ENCODE measurements at places on chromosomes 13 and 19.

DNA sequence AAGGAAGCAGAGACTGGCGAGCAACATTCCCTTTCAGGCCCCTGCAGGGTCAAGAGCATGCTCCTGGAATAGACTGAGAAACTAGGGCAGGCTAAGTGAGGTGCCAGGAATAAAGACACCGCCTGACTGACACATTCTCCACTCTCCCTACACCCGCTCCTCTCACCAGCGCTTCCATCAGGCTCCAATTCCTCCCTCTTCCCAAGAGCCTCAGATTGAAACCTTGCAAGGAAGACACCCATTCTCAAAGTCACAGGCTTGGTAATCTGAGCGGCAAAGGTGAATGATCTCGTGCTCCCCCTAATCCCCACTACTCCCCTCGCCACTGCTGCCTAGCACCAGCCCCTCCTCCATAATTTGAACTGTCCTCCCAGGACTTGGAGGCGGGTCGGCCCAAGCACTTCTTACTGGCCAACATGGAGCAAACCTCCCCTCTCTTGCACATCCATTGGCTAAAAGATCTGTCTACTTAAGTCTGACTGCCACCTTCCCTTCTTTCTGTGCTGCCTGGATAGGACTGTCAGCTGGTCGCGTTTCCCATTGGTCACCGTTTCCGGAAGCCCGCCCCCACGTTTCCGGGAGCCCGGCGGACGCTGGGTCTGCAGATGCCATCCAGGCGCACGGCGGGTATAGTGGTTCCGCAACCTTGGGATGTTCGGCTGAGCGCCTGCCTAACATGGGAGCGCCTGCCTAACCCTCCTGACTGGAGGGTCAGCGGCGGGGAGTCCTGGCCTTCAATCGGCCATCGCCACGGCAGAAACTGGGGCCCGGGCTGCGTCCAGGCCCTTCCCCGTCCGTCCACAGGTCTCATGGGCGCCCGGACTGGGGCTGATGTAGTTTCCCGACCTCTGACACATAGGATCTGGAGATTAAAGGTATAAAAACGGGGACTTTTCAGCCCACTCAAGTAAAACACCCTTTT lies 33.6 kb downstream of the ZNF383 start:
- H3K4me1 ChIP-seq = no peaks in the 10 kb centered on the region
- peak overlapping the region; percentile 37 for H3K27ac ChIP-seq
- H3K4me3 ChIP-seq = peak overlapping the region; percentile 92
- no peaks in the 10 kb centered on the region for H3K27me3 ChIP-seq
- peak; percentile 100 for DNase-seq

DNA sequence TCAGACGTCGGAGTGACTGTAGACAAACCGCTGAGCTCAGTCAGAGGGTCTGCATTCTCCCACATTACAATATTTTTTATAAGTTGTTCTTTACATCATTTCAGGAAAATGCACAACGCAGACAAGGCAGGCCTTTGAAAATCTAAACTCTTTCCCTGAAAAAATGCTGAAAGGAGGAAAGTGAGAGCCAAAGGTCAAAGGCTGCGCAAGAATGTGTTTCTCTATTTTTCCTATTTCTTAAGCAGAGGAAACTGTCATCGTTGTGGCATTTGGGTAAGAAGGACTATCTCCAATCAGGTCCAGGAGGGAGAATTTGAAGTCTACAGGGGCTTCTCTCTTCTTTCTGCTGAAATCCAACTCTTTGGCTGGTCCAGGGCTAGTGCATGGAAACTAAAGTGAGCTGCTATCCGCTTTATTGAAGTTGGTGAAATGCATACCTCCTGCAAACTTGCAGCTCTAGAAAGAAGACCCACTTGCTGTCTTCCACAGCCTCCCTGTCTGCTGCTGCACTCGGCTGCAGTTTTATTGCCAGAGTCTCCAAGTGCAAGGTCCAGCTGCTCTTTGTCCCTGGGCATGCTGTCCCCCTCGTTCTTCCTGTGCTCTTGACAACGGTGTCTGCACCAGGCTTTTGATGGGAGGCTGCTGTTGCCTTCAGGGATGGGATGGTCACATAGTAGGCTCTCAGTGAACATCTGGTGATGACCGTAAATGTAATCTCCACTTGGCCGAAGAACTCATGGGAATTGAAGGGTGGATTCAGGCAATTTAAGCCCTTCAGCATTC lies 31.2 kb downstream of the ZNF536 start:
- no peaks in the 10 kb centered on the region for H3K27me3 ChIP-seq
- H3K27ac ChIP-seq = no peak overlapping the region
- DNase-seq = no peak
- no peaks in the 10 kb centered on the region for H3K36me3 ChIP-seq

DNA sequence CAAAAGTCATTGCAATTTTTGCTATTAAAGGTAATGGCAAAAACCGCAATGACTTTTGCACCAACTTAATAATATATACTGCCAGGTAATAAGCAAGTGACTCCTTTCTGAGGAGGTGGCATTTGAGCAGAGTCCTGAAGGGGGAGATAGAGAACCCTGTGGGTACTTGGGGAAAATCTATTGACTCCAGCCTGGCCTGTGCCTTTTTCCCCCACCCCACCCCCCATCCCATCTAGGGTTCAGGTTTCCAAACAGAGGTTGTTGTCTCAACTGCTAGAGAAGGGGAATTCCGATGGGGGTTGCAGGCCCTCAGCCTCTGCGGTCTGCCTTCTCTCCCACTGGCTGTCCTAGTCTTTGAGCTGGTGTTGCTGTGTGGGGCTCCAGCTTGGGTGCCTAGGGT lies 11.5 kb downstream of the S1PR2 start:
- no peak for DNase-seq
- H3K27ac ChIP-seq = no peak overlapping the region
- H3K4me1 ChIP-seq = no peaks in the 10 kb centered on the region
- H3K4me3 ChIP-seq = no peak overlapping the region

DNA sequence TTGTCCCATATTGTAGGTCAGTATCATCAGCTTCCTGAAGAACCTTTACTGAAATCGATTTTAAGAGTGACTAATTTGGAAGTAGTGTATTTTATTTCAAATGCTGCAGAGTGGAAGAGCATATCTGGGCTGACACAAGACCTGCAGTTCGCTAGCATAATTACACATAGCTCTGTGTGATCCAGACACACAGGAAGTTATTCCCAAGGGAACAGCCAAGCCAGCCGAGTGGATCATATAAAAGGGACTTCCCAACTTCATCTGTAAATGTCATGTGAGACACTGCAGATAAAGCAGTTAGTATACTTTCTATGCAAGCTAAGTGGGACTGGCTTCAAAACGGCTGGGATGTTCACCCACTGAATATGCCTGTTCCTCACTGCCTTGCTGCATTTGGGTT lies 760.4 kb downstream of the SLITRK1 start:
- H3K36me3 ChIP-seq = no peaks in the 10 kb centered on the region
- DNase-seq = peak; percentile 2
- no peaks in the 10 kb centered on the region for H3K27me3 ChIP-seq

- H3K36me3 ChIP-seq = no peaks in the 10 kb centered on the region
- H3K4me3 ChIP-seq = no peak overlapping the region
- DNase-seq = no peak
- peaks cover 54% of the 10 kb centered on the region for H3K4me1 ChIP-seq
- H3K27ac ChIP-seq = no peak overlapping the region
Observed at GRCh38 chr13:110132225-110132982, 174.6 kb downstream of the COL4A1 start.

GRCh38 chr19:39502640-39503417 lies 4.1 kb downstream of the DLL3 start:
- H3K27me3 ChIP-seq = peaks cover 34% of the 10 kb centered on the region
- DNase-seq = peak; percentile 45
- no peak overlapping the region for H3K27ac ChIP-seq
- H3K4me3 ChIP-seq = no peak overlapping the region

DNA sequence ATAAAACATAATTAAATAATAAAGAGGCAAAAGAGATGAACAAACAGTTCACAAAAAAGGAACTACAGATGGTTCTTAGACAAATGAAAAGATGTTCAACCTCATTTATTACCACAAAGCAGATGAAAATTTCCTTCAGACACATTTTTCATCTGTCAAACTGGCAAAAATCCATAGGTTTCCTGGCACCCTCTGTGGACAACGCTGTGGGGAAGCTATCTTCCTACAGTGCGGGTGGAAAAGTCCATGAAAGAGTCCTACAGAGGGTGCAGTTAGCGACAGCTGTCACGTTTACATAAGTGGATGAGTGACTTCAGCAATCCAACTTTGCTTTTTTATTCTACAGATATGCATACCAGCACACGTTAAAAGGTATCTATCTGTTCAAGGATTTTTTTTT lies 30.3 kb upstream of the PDCD5 start:
- H3K27me3 ChIP-seq = no peaks in the 10 kb centered on the region
- H3K4me3 ChIP-seq = no peak overlapping the region
- H3K4me1 ChIP-seq = no peaks in the 10 kb centered on the region

DNA sequence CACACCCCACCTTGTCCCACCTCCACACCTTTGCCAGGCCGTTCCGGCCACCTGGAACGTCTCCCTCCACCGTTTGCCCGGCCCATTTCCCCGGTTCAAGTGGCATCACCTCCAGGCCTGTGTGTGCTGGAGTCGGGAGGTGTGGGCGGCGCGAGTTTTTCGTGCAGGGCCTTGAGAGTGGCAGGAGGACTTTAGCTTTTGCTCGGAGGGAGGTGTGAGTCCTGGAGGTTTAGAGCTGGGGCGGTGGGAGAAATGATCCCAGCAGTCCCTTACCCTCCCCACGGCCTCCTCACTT lies 4.3 kb upstream of the PALM start:
- no peak overlapping the region for H3K4me3 ChIP-seq
- no peak overlapping the region for H3K27ac ChIP-seq
- peaks cover 5% of the 10 kb centered on the region for H3K27me3 ChIP-seq
- no peaks in the 10 kb centered on the region for H3K4me1 ChIP-seq

GRCh38 chr13:22240716-22241115 lies 569.8 kb downstream of the FGF9 start:
- no peak for DNase-seq
- H3K36me3 ChIP-seq = no peaks in the 10 kb centered on the region
- H3K27me3 ChIP-seq = no peaks in the 10 kb centered on the region

GRCh38 chr13:65826657-65827056 lies 1403.5 kb downstream of the PCDH9 start:
- DNase-seq = no peak
- no peaks in the 10 kb centered on the region for H3K27me3 ChIP-seq
- H3K36me3 ChIP-seq = no peaks in the 10 kb centered on the region
- H3K4me1 ChIP-seq = no peaks in the 10 kb centered on the region
- H3K4me3 ChIP-seq = no peak overlapping the region
- no peak overlapping the region for H3K27ac ChIP-seq

DNA sequence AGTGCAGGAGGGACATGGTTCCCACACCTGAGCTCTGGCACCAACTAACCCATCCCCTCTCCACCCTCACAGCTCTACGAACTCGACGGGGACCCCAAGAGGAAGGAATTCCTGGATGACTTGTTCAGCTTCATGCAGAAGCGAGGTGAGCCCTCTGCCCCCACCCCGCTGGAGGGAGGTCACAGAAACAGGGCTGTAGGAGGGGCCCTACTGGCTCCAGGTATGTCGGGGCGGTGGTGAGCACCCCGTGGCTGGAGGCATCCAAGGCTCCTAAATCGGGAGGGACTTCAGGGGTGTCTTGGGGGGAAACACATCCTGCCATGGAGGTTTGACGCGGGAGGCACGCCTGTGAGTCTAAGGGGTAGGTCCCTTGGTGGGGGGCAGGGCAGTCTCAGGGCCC lies 24.1 kb upstream of the WDR18 start:
- DNase-seq = no peak
- no peak overlapping the region for H3K27ac ChIP-seq
- H3K27me3 ChIP-seq = no peaks in the 10 kb centered on the region
- no peak overlapping the region for H3K4me3 ChIP-seq

GRCh38 chr13:107277911-107278310 lies 710.0 kb upstream of the ARGLU1 start:
- H3K27ac ChIP-seq = no peak overlapping the region
- DNase-seq = peak; percentile 36
- H3K4me3 ChIP-seq = no peak overlapping the region
- H3K36me3 ChIP-seq = no peaks in the 10 kb centered on the region
- no peaks in the 10 kb centered on the region for H3K4me1 ChIP-seq
- no peaks in the 10 kb centered on the region for H3K27me3 ChIP-seq

GRCh38 chr13:24745861-24746617 lies 17.9 kb upstream of the RNF17 start:
- no peak for DNase-seq
- peaks cover 12% of the 10 kb centered on the region for H3K4me1 ChIP-seq
- H3K4me3 ChIP-seq = no peak overlapping the region

GRCh38 chr13:113161433-113161832 lies 3.0 kb downstream of the PROZ start:
- no peak for DNase-seq
- H3K27me3 ChIP-seq = no peaks in the 10 kb centered on the region
- no peaks in the 10 kb centered on the region for H3K4me1 ChIP-seq
- H3K4me3 ChIP-seq = no peak overlapping the region
- H3K36me3 ChIP-seq = no peaks in the 10 kb centered on the region
- H3K27ac ChIP-seq = no peak overlapping the region

- H3K27me3 ChIP-seq = no peaks in the 10 kb centered on the region
- DNase-seq = no peak
- no peak overlapping the region for H3K4me3 ChIP-seq
- H3K4me1 ChIP-seq = peaks cover 3% of the 10 kb centered on the region
Observed at GRCh38 chr19:34504273-34504808, 22.8 kb downstream of the WTIP start.

DNA sequence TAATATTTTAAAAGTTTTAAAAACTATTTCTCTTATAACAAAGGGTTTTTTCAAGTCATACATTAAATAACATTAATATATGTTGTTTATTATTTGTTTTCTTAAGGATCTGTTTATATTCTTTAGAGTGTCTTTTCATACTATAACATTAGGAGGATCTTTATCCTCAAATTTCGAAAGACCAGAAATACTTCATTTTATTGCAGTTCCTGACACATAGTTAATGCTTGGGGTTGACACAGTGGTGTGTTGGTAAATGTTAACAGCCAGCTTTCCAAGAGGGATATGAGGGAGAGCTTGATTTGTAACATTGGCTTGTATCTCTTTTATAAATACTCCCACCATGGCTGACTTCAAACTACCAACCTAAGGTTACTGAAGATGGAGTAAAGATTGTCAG lies 126.6 kb upstream of the KLF5 start:
- no peak overlapping the region for H3K27ac ChIP-seq
- DNase-seq = no peak
- H3K36me3 ChIP-seq = peaks cover 5% of the 10 kb centered on the region
- H3K4me3 ChIP-seq = no peak overlapping the region

- no peak overlapping the region for H3K27ac ChIP-seq
- no peaks in the 10 kb centered on the region for H3K4me1 ChIP-seq
- no peak overlapping the region for H3K4me3 ChIP-seq
- no peak for DNase-seq
Observed at GRCh38 chr13:68715651-68716050, 1392.0 kb upstream of the ATXN8OS start.

GRCh38 chr13:24887759-24888158 lies 123.8 kb downstream of the RNF17 start:
- H3K36me3 ChIP-seq = peaks cover 11% of the 10 kb centered on the region
- no peaks in the 10 kb centered on the region for H3K4me1 ChIP-seq
- H3K27me3 ChIP-seq = no peaks in the 10 kb centered on the region
- DNase-seq = no peak
- no peak overlapping the region for H3K4me3 ChIP-seq

- no peak overlapping the region for H3K4me3 ChIP-seq
- H3K36me3 ChIP-seq = no peaks in the 10 kb centered on the region
- DNase-seq = no peak
- no peaks in the 10 kb centered on the region for H3K4me1 ChIP-seq
- H3K27ac ChIP-seq = no peak overlapping the region
Observed at GRCh38 chr13:22187329-22187728, 516.5 kb downstream of the FGF9 start.
